ENCODE measurements at places on chromosomes 4 and X.

DNA sequence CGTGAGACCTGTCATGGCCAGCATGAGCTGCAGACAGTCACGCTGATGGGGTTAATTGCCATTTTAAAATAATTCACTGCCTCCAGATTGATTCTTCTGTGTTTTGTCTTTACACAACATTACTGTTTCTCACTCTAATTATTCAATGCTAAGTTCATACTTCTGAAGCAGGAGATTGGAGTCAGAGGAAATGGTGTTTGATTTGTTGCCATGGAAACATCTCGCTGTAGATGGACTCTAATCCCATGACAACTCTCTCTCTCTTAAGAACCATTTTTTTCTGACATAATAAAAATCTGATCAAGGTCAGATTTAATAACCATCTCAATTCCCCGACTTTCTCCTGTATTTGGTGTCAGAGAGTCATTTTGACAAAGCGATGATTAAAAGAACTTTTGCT lies 209.0 kb downstream of the IDS start:
- no peak for ATAC-seq

DNA sequence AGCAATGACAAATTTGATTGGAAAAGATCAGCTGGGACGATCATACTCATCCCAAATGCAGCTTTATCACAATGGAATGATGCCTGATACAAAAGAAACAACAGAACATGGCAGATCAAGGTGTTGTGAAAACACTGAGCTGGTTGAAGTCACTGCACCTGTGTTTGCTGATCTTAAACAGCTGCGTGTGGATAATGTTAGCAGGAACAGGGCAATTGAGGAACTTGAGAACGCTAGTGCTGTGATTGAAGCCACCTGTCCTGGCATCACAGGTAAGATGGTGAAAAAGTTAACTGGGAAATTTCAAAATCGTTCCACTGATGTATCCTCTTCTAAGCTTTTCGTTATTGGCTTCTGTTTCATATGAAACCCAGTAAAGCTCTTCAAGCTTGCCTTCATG lies 27.4 kb upstream of the SOD3 start:
- ATAC-seq: no peak

- ATAC-seq: no peak
Measured at GRCh38 chr4:183723561-183724228, 64.6 kb downstream of the TRAPPC11 start.

DNA sequence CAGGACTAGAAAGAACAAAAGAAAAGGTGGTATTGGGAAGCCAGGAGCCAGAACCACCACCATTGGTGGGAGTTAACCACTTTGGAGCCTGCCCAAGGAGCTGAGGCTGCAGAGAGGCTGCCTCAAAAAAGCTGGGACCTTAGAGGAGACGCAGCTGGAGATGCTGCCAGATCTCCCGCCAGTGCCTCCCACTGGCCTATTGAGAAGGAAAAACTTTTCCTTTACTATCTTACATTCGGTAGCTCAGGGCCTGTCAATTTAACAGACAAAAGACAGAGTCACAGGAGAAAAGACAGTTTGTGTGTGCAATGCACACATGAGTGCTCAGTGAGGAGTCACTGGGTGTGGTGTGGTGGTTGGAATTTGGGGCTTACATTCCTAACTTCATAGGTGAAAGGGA lies 52.4 kb upstream of the HPSE start:
- ATAC-seq: peak; percentile 57

GRCh38 chrX:37755025-37755424 lies 24.8 kb upstream of the CYBB start:
- no peak for ATAC-seq

DNA sequence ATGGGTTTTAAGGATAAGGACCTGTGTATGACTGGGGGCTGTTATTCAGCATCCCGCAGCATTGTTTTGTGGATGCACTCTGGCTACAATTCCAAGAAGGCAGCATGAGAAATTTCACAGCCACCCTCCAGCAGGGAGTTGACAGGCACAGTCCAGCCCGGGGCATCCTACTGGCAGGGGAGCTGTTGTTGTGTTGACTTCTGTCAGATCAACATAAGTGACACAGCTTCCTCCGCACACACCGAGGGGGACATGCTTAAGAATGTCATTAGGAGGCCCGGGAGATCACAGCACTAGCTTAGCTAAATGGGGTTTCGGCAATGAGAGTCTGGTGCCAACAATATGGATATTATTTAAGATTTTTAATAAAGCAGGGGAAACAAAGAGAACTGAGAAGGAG lies 326.5 kb downstream of the ASMT start:
- ATAC-seq: no peak

DNA sequence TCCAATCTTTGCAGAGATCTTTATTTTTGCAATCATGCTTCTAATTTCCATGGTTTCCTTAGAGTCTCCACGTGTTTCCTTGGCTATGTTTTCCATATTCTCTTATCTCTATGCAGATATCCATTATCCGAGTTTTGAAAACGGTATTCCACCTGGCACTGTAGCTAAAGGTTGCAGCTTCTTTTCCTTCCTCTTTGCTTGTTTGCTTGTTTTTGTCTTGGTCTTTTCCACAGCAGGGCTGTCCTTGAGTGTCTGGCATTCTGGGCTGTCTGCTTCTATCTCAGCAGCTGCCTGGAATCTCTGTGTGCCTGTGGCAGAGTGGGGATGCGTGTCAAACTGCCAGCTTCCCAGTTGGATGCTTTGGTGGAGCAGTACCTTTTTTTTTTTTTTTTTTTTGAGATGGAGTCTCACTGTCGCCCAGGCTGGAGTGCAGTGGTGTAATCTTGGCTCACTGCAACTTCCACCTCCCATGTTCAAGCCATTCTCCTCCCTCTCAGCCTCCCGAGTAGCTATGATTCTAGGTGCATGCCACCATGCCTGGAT lies 46.9 kb downstream of the WFS1 start:
- ATAC-seq: no peak

GRCh38 chr4:3517731-3518510 lies 14.3 kb downstream of the LRPAP1 start:
- no peak for ATAC-seq

DNA sequence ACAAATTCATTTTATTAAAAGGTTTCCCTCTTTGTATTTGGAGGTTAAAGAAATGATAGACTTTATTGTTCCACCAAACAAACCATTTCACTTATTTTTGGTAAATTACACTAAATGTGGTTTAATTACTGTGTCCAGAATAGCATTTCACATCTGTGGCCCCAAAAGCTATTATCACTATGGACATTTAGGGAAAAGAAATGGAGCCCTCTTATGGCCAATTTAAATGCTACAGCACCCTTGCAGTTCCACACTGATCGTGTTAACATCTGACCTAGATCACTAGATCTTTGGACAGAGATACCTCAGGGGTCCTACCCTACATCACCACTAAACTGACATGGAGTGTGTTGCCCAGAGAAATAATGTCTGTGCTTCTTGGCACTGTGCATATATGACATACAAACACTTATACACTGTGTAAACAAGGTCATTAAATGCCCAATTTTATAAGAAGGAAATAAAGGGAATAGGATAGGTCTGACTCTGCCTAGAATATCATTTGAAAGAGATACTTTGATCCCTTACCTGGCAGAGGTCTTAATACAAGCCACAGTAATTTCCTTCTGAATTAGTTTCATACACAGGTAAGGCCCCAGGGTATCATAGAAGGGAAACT lies 163.9 kb downstream of the KDR start:
- peak; percentile 80 for ATAC-seq

DNA sequence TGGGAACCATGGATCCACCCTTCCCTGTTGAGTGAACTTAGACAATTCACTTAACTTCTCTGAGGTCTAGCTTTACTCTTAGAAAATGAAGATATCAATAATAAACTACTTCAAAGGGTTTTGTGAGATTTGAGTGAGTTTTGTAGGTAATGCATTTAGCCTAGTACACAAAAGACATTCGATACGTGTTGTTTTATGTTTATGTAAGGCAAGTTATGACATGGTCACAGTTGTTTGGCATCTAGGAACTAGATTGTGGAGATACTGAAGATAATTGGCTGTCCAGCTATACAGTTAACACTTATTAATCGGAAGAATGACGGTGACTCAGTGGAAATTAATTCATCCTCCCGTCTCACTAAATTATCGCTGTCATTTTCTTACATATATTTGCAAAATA lies 1781.1 kb upstream of the TENM3 start:
- no peak for ATAC-seq

GRCh38 chrX:45756557-45756956 lies 555.9 kb upstream of the DIPK2B start:
- no peak for ATAC-seq

DNA sequence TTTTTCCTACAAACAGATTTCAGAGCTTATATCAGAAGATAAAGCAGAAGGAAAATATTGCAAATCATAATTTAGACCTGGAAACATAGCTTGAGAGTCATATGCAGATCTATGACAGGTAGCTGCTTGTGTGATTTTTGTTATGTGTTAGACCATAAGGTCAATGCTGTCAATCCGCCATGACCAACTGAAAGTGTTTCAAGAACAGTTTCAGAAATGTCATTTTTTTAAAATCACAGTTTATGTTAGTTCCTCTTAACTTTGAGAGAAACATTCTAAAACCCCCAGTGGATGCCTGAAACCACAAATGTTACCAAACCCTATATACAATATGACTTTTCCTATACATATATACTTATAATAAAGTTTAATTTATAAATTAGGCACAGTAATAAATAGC lies 391.3 kb upstream of the FAM241A start:
- no peak for ATAC-seq

GRCh38 chr4:22417408-22417807 lies 98.5 kb downstream of the ADGRA3 start:
- no peak for ATAC-seq

DNA sequence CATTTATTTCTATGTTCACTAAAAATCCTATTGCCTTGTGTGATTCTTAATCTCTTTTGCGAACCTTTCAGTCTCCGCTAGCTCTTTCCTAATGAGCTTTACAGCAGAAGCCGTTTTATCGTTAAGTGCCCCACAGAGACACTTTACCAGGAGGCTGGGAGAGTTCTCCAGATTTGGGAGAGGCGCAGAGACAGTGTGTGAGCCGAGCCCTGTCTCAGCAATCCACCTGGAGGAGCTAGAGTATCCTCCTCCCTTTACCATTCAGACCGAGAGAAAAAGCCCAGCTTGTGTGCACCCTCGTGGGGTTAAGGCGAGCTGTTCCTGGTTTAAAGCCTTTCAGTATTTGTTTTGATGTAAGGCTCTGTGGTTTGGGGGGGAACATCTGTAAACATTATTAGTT lies 54.9 kb upstream of the MTM1 start:
- no peak for ATAC-seq

- ATAC-seq: no peak
Measured at GRCh38 chrX:72382202-72382595, 76.5 kb upstream of the CITED1 start.

All from SK-N-SH treated with all-trans-retinoic acid at 6 μM for 48 hours (cell line).